Right hindlimb (tissue), 1 donor: ENCODE measurements at places on chromosomes 11 and 22.

DNA sequence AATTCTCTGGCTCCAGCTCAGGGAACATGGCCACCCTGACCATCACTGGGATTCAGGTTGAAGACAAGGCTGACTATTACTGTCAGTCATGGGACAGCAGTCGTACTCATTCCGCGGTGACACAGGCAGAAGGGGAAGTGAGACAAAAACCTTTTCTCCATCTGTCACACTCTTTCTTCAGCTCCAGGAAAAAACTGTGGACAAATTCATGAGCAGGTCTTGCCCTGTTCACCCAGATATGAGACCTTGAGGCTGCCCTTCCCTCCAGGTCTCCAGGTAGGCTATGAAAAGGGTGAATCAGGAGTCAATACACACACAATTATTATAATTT lies 39.4 kb upstream of the GGTLC2 start:
- DNase-seq, result no peak

DNA sequence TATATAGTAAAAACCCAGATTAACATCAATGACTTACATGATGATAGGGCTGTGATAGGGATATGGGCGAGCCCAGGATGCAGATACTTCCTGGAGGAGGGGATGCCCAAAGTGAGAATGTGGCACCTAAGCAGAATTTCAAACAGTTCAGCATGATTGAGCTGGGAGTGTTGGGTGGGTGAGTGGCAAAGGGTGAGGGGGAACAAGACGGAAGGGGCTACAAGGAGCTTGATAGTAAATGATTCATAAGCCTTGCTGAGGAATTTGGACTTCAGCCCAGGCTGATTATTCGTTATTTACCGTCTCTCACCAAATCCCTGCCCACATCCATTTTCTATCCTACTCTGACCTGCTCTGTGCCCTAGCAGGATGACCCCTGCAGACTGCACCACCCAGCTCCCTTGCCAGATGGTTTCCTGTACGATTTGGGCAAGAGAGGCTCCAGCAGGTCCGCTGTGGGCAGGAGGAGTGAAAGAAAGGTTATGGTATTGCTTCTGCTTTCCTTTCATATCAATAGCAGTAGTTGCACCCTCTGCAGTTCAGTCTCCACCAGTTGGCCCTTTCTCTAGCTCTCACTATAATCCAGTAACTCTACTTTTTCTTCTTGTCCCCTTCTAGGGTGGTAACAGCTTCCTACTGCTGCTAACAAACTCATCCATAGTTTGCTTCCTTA lies 30.3 kb upstream of the SIK2 start:
- no peak for DNase-seq

GRCh38 chr11:85893395-85893794 lies 38.2 kb downstream of the CCDC83 start:
- no peak for DNase-seq

DNA sequence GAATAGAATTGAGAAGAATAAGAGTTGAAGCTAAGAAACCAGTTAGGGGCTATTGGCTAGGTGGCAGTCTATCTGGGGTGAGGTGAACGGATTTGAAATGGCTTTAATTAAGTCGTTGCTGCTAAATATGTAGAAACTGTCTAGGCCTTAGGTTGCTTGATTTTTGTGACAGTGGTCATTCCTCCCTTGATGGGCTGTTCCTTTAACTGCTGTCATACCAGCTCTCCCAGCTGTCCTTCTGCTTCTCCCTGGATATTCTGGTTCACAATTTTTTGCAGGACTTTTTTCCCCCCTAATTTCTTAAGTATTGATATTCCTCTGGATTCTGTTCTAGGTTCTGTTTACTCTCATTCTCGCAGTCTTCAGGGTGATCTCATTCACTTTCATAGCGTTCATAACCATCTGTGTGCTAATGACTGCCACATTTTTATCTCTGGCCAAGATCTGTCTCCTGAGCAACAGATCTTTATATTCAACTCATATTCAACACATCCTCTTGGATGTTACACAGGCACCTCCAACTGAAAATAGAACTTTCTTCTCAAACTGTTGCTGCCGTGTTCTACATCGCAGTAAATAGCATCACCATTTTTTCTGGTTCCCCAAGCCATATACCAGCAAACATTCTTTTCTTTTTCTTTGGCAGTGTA lies 134.1 kb downstream of the UVRAG start:
- peak; percentile 29 for DNase-seq

DNA sequence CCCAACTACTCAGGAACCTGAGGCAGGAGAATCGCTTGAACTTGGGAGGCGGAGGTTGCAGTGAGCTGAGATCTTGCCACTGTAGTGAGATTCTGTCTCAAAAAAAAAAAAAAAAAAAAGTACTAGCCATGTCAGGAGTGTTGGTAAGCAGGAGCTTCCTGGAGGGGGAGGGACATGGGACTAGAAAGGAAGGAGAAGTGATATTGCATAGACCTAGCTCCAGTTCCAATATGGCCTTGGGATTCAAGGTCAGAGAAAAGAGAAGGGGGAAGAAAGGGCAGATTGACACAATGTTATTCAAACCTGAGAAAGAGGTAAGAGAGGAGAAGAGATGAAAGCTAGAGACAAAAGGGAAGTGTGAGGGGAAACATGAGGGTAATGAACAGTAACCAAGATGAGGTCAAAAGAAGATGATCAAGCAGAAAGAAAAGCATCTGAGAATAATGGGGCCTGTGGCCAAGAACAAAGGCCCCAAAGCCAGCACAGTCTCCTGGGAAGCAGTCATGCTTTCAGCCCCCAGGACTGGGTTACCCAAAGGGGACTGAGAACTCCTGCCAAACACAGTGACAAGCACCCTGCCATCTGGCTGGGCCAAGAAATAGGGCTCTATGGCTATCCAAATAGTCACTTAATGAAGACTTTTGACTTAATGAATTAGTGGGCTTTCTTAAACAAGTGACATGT lies 51.7 kb upstream of the FTH1 start:
- DNase-seq, result no peak

DNA sequence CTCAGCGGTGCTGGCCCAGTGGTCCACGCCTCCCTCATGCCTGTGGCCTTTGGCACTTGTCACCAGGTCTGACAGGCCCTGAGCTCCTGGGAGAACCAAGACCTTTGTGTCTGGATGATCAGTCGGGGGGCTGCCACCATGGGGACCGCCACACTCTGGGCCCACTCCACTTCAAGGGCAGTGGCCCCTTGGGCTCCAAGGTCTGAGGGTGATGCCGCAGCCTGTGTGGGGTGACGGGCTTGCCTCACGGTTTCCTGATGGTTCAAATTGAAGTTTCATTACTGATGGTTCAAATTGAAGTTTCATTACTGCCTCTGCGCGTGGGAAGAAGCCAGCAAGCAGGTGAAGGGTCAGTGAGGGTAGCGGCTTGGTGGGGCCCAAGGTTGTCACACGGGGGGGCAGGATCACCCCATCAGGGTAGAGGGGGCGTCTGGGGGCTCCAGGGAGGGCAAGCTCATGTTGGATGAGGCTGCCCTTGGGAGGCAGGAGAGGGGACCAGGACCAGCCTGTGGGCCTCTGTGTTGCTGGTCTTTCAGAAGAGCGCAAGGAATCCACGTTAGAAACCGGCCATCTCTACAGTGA lies 27.5 kb downstream of the TRMU start:
- no peak for DNase-seq

DNA sequence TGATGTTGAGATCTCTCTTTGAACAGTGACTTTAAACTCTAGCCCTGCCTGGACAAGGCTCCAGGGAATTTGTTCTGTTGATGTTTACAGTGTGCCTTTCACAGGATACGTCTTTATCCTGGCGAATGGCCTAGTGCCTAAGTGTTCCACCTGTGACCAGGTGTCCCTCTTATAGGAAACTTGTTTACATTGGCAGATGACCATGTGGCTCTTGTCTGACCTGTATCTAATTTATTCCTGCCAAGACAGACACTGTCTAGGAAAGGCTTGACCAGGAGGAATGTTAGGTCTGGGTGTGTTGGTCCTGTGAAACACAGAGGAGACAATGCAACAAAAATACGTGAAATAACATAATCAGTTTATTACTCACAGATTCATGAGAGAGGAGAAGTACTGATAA lies 875.6 kb downstream of the METTL15 start:
- no peak for DNase-seq

DNA sequence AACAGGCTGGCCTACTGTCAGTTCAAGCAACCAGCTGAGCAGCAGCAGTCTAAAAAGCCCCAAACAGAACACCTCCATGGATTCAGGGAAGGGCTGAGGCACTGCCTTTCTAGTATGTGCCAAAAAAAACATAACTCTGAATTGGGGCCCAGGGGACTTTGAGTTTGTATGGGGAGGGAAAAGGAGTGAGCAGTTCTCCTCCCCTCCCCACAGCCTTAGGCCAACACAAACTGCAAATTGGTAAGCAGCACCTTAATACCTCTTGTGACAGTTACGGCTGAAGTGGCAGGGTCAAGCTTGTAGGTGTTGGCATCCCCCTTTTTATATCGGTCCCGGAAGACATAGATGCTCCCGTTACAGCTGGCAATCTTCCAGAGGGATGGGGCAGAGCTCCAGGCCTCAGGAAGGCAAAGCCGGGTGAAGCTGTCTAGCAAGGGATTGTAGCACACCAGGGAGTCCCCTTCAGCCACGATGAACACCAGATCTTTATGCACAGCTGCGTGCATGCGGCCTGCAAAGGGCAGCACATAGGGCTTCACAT lies 6.0 kb downstream of the KBTBD4 start:
- DNase-seq, result no peak

DNA sequence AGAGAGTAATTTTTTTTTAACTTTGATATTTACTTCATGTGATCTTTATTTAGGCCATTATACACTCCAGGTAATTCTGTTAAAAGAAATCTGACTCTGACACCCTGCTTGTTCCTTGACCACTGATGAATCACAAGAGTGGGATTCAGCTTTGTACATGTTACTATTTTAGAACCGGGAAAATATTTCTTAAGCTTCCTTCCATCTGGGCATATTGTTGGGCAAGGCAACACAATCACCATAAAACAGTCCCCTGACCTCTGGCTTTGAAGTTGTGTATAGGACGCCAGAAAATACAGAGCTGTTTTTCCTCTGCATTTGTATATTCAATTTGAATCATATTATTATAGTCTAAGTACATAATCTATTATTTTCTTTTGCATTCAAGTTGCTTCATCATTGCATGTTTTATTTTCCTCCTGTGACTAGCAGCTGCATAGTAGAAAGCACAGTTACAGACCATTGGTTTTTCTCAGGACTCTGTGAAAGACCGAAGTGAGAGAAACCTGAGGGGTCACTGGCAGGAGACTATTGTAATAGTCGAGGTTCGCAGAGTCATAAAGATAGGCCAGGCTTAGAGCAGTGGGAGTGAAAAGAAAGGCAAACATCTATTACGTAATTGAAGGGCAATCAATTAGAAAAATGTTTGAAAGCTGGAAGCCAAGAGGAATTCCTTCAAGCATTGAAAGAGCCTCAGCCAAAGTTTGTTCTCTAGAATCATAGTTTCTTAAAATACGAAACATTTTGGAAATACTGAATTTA lies 51.8 kb upstream of the SLC36A4 start:
- DNase-seq, result no peak

- DNase-seq, result no peak
Measured at GRCh38 chr11:103281301-103281700, 172.1 kb downstream of the DYNC2H1 start.

DNA sequence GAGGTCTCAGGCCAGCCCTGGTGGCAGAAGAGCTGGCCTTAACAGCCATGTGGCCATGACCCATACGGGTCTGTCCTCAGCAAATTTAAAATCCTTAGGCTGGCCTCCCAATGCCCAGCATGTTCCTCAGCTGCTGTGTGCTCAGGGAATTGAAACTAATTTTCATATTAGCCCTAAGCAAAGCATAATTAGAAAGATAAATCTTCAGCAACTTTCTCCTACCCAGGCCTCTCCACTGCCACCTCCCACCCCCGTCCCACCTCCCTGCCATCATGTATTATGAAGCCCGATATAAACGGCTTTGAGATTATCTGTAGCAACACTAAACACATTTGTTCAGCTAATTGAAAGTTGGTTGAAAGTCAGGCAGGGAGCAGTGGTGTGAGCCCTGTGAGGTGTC lies 178.8 kb upstream of the NTM start:
- DNase-seq, result no peak

DNA sequence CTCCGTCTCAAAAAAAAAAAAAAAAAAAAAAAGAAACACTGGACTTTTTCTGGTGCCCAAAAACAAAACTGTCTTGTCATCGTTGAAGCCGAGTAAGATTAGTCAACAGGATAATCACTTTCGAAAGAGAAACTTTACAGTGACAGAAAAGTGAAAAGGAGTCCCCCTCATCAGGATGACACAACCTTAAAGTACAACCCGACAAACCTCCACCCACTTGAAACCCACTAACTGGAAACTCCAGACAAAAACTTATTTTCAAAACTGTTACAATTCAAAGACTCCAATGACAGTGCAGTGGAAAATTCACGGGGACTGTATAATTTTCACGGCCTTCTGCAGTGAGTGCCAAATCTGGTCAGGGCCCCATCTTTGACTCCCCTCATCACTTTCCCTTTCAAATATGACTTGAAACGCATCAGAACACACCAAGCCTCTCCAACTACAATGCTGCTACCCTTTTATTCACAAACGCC lies 1.3 kb downstream of the DENND5A start:
- DNase-seq, result no peak

DNA sequence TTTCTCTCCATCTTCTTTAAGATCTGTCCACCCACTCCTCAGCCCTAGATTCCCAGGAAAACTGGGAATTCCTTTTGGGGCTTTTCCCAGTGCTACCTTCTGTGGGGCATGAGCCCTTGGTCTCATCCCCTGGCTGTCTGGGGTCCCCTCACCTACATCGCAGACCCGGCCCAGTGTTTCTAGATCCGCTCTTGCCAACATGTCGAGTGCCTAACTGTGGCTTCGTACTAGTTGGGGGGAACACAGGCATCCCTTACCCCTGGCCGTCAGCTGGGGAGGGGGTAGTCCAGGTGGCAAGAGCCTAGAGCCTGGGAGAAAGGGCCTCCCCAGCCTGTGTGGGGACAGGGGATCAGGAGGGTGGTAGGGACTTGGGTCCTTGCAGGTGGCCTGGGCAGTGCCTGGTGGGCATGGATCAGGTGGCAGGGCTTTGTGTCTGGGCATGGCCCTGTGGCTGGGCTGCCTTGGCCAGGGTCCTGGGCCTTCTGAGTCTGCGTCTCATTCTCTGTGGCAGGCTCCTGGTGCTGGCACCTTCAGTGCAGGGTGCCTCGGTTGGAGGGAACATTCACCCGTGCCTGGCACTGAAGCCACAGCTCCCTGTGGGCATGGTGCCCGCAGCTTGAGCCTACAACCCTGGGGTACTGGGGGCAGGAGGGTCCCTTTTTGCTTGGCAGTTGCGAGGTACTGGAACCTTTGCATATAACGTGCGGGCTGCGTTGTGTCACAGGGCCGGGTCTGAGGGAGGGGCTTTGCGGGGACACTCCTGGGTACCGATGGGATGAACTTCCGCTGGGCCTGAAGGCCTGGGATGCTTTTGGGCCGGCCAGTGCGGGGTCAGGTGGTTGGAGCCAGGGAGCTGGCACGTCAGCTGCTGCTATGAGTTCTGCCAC lies 4.1 kb downstream of the KCNQ1 start:
- DNase-seq, result no peak

- DNase-seq, result no peak
Measured at GRCh38 chr11:10937385-10937771, 79.5 kb upstream of the ZBED5 start.

GRCh38 chr11:75442161-75442885 lies 9.3 kb upstream of the KLHL35 start:
- no peak for DNase-seq

- no peak for DNase-seq
Measured at GRCh38 chr11:116776522-116776984, 3.8 kb upstream of the BUD13 start.

- DNase-seq, result no peak
Measured at GRCh38 chr22:24953384-24954113, 1.0 kb downstream of the KIAA1671 start.

- DNase-seq, result no peak
Measured at GRCh38 chr11:92489826-92490399, 265.3 kb downstream of the FAT3 start.

- DNase-seq, result no peak
Measured at GRCh38 chr22:17767233-17768065, 6.8 kb downstream of the BID start.
